Gastroesophageal sphincter (tissue), 4 donors: ENCODE measurements at places on chromosomes 6 and 20. TPM values are rescaled to one million over a fixed set of nuclear protein-coding genes. Genes with fewer than 3 reads are reported as not detected.

DNA sequence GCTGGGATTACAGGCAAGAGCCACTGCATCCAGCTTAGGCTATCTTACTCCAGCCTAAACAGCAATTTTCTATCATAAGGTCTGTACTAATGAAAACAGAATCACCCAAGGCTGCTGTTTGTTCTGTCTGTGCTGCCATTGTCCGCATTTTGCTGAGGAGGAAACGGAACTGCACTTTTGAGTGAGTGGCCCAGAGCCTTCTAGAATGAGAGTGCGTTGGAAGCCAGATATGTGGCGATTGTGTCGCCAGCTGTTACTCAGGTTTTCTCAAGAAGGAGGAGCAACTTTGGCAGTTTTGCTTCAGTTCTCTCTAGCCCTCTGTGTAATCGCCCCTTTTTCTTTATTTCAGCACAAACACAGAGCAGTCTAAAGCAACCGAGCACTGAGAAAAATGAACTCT, 18.3 kb downstream of the PRDM1 start:
- ATAC-seq = no peak

DNA sequence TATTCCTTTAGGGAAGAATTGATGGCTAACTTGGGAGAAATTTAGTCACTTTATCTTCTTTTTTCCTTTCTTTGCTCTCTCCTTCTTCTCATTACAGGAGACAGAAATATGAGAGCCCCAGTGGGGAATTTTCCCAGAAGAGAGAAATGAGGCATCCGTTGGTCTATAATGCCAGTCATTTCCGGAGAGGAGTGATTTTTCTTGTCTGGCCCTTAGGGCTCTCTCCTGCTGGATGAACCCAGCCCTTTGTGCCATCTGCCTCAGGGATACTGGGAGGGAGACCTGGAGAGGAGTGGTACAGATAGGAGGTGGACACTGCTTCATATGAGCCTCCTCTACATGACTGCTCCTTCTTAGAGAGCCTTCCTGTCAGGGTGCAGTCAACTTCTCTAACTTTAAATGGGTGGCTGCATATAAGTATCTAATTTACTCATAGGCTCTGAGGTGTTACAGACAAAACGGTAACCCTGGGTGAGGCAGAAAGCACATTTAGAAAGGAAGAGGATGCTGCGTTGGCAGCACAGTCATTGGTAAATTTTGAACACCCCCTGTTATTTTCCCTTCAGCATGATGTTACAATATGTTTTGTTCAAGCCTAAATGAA, 21.9 kb downstream of the RIMS1 start:
- no peak for ATAC-seq

- no peak for ATAC-seq
Observed at GRCh38 chr6:28543651-28544610, 18.2 kb downstream of the GPX5 start.

DNA sequence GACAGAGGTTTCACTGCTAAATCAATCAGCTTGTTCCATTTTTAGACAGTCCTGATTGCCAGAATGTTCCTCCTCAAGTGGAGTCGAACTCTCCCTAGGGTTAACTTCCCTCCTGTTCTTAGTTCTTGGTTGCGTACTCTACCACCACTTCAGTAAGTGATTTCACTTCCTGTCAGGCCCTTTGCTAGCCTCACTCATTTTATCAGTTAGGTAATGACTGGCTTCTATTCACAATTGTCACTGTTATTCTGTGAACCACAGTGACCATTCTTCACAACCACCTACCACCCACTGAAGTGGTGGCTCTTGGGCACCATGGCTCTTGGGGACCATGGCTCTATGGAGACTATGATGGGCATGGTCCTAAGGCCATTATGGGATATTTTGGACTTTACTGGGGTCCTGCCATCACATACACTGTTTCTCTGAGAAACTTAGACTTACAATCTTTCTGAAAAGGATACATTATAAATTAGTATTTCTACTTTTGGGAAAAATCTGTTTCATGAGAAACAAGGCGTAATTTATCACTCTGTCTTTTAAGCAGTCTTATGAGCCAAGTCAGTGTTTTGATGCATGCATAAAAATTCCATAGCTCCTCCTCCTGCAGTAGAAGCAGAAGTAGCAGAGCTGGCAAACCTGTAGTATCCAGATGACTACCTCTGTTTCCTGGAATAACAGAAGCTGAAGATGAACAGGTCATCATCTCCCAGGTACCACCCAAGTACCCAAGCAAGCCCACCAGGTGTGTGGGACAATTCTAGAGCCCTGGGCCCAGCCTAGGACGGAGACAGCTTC, 66.3 kb downstream of the ATXN1 start:
- no peak for ATAC-seq

The IRF4 gene
- 0.89 TPM for total RNA-seq

The ANKEF1 gene
- 1.3 TPM for total RNA-seq
